ENCODE measurements at places on chromosomes 7 and 10.

- no peak for DNase-seq
These were observed 153.1 kb upstream of the MEOX2 start for GRCh38 chr7:15839416-15840100.

- no peak for DNase-seq
These were observed 40.6 kb downstream of the SEC23IP start for GRCh38 chr10:119933179-119933578.

GRCh38 chr7:26584326-26584725 lies 280.1 kb downstream of the SKAP2 start:
- DNase-seq: no peak

GRCh38 chr7:81317741-81318140 lies 398.9 kb upstream of the SEMA3C start:
- no peak for DNase-seq

- no peak for DNase-seq
These were observed 43.7 kb upstream of the DGKI start for GRCh38 chr7:137890449-137890921.

DNA sequence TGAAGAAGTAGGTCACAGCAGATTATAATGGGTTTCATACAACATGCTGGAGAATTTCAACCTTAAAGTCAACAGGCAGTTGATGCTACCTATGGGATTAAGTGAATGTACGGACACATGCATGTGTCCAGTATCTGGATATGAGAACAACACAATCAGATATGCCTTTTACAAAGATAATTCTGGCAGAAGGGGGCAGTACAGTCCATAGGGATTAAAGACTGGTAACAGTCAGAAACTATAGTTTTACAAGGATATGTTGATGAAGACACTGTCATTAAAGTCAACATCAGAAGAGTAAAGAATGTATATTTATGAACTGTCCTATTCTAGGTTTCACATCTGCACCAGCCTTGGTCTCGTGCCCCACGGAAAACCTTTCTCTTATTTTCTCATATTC lies 41.5 kb downstream of the ANKMY2 start:
- DNase-seq: no peak

GRCh38 chr10:88473989-88474883 lies 108.9 kb downstream of the RNLS start:
- DNase-seq: no peak

DNA sequence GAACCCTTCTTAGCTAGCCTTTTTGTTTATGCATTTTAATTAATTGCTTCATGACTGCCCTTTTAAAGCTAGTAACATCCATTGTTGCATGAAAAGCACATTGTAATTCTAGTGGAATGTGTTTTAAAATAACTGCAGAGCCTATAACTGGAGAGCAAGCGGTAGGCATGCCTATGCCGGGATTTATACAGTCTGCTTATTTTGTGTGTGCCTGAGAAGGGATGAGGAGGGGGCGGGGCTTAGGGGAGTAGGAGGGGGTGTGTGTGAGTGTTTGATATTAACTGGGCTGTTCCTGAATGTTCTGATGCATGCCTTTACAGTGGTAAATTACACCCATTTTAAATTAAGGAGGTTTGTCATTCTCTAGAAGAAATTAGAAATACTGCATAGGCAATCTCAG lies 208.1 kb downstream of the TCF7L2 start:
- no peak for DNase-seq

DNA sequence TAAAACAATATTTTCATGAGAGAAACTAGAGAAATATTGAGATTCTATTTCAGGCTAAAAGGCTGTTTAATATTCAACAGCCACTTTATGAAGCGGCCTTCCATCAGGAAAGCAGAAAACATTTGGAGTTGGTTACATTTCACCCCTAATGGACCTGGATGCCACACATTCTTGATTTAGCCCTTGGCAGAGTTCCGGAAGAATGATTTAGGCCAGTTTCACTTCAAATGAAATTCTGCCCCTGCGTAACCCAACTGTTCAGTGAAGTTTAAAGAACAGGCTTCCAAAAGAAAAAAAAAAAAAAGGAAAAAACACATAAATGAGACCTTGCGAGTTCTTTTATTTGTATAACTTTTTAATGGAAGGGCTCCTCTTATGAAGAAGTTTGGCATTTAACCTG lies 239.2 kb upstream of the AKR1E2 start:
- DNase-seq: no peak

- DNase-seq: no peak
These were observed 248.6 kb upstream of the TCERG1L start for GRCh38 chr10:131560166-131560565.

DNA sequence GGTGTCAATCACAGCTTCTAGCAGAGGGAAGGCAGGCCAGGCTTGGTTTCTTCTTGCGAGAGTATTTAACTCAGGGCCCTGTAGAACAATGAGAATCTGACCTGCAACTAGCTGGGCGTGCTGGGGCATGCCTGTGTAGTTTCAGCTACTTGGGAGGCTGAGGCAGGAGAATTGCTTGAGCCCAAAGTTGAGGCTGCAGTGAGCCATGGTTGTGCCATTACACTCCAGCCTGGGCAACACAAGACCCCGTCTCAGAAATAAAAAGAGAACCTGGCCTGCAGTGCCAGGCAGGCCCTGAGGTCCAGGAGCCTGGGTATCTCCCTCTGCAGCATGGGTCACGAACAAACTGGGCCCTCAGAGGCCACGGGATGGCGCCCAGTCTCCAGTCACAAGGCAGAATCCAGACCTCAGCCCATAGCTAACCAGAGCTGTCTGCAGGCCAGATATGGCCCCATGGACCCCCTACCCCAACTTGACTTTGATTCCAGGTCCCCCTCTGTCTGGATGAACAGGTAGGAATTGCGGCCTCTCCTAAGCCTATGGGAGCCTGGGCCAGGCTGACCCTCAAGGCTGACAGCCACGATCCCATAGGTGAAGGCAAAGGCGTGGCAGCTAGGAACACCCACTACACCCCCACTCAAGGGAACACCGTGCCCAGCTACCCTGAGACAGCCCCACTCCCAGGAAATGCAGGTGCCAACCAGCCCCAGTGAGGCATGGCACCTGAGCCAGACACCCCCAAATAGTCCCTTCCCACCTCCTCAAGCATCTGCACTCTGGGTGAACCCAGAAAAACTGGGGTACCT lies 102.7 kb upstream of the TNRC18 start:
- no peak for DNase-seq

DNA sequence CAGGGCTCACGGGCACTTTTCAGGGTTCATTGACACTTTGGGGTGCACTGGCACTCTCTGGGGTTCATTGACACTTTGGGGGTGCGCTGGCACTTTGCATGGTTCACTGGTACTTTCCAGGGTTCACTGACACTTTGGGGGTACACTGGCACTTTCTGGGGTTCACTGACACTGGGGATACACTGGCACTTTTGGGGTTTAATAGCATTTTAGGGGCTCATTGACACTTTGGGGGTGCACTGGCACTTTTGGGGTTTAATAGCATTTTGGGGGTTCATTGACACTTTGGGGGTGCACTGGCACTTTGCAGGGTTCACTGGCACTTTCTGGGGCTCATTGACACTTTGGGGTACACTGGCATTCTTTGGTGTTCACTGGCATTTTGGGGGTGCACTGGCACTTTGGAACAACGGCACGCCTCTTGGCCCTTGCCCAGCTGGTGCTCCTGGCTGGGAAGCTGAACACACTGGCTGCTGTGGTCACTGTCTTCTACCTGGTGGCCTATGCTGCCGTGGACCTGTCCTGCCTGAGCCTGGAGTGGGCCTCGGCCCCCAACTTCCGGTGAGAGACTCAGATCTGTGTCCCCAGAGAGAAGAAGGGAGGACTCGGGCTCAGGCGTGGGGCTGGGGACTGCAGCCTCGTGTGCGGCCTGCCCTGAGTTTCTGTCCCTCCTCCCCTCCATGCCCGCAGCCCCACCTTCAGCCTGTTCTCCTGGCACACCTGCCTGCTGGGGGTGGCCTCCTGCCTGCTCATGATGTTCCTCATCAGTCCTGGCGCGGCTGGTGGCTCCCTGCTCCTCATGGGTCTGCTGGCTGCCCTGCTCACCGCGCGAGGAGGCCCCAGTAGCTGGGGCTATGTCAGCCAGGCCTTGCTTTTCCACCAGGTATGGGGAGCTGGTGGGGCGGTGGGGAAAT lies 6.2 kb upstream of the TRIP6 start:
- DNase-seq: no peak

DNA sequence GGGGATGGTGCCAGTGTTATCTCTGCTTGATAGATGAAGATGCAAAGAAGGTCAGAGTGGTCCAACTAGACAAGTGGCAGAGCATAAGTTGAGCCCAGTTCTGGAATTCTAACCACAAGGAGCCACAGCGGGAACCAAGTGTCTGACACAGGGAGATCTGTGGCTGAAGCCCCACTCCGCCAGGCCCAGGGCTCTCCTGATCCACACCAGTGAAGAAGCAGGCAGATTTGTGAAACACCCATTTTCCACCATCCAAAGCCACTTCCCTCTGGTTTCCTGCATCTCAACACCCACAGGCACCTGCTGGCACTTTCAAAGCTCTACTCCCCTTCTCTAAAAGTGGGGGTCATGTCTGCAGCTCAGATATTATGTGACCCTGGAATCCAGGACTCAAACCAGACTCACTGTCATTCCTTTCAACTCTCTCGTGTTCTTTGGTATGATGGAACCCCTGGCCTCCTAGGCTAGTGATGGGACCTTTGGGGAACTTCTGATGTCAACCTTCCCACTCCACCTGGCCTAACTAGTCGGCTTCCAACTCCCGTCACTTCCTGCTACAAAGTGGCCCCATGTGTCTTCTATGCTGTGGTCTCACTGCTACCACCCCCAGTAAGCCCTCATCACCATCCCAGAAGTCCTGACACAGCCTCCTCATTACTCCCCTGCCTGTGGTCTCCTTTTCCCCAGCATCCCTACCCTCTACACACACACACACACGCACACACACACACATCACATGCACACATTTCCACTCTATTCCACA lies 177.6 kb downstream of the GRID1 start:
- DNase-seq: no peak

DNA sequence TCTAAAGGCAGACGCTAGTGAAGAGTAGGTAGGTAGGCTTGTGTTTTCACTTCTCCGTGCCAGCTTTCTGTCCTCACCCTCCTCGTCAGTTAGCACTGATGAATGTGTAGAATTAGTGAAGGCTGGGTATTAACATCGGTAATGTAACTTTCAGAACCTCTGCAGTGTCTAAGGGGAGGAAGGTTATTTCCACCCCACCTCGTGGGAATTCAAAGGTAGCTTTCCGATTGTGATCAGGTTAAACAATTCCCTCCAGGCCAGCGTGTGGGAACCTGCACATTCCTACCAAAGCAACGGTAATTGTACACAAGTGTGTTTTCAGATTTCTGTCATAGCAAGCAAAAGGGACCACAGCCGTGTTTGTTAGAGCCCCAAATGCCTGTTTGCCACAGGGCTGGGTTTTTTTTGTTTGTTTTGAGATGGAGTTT lies 405.0 kb upstream of the GALNT17 start:
- no peak for DNase-seq

DNA sequence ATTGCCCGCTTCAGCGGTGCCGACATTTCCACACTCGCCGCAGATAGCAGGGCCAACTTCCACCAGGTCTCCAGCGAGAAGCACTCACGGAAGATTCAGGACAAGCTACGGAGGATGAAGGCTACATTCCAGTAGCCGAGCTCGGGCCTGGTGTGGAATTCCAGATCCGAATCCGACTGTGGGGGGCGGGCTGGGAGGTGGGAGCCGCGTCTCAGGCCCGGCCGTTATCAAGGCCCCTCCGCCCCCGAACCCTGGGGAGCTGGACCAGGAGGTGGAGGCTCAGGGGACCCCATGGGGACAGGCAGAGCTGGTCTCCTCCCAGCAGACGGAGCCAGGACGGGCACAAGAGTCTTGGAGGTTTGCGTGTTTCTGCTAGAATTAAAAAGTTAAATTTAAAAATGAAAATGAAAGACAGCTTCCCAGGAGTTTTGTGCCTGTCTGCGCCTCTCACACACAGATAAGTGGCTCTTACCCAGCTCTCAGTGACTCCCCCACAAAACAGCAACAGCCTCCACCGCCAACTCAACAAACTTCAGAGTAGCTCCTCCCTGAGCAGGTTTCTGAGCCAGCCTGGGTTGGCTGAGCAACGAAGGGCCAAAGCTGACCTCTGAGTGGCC lies 5.2 kb upstream of the UTF1 start:
- DNase-seq: no peak

DNA sequence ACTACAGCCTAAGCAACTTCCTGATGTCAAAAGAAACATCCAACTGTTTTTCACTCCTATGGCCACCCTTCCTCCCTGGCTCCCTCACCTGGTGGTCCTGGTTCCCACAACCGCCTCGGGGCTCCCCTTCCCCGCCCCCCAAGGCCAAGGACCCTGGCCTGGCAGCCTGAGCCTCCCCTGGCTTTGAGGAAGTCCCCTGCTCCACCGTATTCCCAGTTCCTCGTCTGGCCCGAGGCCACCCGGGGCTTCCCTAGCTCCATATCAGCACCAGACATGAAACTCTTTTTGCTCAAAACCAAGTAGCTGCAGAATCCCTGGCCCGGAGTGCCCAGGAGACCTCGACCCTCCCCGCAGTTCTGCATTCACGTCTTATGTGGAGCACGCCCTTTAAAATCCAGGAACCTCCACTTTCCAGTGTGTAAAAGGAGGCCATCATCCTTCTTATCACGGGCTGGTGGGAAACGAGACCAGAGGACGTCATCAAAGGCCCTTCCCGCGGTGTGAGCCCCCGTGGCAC lies 82.9 kb downstream of the PRKAG2 start:
- no peak for DNase-seq

- DNase-seq: no peak
These were observed 28.9 kb upstream of the TRIM8 start for GRCh38 chr10:102615361-102615760.

DNA sequence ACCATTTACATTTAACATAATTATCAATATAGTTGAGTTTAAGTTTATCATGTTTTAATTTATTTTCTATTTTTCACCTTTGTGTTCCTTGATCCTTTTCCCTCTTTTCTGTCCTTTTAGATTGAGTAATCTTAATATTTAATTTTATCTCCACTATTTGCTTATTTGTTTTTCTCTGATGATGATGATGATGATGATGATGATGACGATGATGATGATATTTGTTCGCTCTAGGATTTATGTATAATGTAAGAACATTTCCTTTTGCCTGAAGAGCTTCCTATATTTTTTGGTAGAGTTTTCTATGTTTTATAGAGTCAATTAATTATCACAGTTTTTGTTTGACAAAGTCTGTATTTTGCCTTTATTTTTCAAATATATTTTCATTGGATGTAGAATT lies 104.2 kb downstream of the GLRX3 start:
- no peak for DNase-seq

- DNase-seq: no peak
These were observed 40.0 kb upstream of the EIF4H start for GRCh38 chr7:74134117-74134620.

GRCh38 chr10:63547628-63548360 lies 26.6 kb downstream of the REEP3 start:
- DNase-seq: no peak

DNA sequence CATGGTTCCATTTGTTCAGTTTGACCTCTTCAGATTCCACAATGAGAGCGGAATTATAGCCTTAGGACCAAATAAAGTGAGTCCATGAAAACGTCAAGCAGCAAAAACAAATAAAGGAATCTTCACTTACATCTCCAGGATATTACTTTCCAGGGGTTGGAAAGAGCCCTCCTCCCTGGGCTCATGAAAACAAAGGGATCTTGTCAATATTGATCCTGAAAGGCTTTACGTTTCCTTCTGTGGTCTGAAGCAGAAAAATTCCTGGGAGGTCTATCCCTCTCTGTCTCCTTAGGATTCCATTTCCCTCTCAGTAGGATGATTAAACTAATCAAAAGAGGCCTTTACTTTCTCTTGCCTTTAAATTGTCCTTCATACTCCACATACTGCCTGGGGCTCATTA lies 293.5 kb downstream of the GPAM start:
- DNase-seq: no peak
